HL-60 (cell line): ENCODE measurements at places on chromosomes 5 and 9.

GRCh38 chr9:109297899-109298298 lies 23.0 kb downstream of the EPB41L4B start:
- no peak for DNase-seq

GRCh38 chr5:178389796-178390195 lies 157.2 kb upstream of the PHYKPL start:
- no peak for DNase-seq

- no peak for DNase-seq
These were observed 62.0 kb downstream of the SUSD1 start for GRCh38 chr9:112112941-112113681.

GRCh38 chr5:124457101-124457500 lies 289.3 kb downstream of the ZNF608 start:
- DNase-seq: no peak

DNA sequence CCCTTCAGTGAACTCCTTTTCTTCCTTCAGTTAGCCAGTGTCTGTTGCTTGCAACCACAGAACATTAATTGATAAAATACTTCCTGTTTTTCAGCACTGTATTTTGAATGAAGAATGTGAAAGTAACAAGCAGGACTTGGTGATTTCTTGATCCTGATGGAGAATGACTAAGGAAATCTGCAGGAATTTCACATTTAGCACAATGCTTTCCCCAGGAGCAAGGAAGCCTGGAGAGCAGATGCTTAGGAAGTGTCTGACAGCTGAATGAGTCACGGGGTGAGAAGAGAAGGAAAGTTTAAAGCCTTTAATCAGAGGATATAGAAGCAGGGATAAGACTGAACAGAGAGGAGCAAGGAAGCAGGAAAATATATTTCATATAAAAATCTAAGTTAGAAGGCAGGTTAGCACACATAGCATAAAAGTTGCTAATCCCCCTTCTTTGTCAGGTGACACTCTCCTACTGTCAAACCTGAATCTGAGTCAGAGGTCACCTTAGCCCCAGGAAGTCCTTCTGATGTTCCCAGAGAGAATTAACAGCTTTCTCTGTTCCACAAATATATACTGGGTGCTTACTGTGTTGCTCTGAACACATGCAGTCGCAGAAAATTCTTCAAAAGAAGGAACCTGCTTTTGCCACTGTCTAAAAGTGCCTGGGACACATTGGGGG lies 59.7 kb downstream of the GNA14 start:
- DNase-seq: no peak

GRCh38 chr9:1939466-1939865 lies 75.7 kb upstream of the SMARCA2 start:
- no peak for DNase-seq

GRCh38 chr9:116992865-116993264 lies 305.8 kb downstream of the TRIM32 start:
- no peak for DNase-seq

- DNase-seq: no peak
These were observed 766.1 kb downstream of the IRX1 start for GRCh38 chr5:4361753-4362152.

- DNase-seq: peak; percentile 90
These were observed 151.7 kb upstream of the SMIM23 start for GRCh38 chr5:171633776-171634470.

DNA sequence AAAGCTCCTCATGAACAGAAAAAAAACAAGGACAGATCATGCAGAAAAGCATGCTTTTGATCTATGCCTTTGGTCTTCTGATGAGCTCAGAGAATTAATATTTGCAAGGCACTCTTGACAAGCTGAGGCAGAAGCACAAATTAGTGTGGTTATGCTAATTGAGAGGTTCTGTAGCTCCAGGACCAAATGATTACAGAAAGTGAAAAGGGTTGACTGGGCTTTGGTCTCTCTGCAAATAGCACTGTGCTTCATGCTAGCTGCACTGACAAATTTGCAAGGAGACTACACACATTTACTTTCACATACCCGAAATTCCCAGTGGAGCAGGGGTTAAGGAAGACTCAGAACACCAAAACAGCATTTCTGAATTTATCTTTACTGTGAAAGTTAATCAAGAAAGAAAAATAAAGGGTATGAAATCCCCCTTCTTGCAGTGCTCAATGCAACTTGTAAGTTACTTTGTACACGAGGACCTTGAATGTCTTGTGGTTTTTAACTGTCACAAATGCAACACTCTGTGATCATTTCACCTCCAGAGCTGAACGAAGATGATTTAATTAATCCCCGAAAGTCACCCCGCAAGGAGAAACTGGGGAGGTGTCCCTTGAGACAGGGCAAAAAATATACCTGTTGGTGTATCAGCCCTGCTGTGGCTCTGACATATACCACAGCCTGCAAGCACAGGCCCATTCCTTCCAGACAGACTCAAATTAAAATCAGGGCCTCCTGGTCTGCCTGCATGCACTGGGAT lies 11.9 kb downstream of the RAPGEF1 start:
- no peak for DNase-seq

GRCh38 chr9:126151031-126151685 lies 175.5 kb upstream of the MVB12B start:
- no peak for DNase-seq

DNA sequence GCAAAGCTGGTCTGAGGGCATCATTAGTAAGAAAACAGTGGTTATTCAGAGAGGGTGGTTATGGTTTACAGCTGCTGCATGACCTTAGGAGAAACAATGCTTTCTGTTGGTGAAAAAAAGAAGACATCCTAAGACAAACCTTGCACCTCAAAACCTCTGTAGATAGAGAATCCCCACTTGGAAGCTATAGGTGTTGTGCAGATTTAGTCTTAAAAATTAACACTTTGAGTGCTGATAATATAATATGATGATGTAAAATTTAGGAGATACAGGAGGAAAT lies 1.4 kb upstream of the PTTG1 start:
- no peak for DNase-seq

DNA sequence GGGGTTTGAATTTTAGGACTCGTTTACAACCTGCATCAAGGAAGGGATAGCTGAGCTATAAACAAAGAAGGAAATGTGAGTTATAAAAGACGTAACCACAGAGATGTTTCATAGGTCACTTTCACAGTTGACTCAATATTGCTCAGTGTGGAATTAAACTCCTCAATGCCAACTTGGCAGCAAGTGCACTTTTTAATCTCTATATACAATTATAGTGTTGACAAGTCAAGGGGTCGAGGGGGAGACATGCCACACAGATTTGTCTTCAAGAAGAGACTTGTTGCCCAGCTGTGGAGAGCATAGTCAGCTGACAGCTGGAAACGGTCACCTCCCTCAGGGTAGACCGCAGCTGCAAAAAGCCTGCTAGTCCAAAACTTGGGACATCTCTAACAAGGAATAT lies 163.4 kb upstream of the DMAC1 start:
- no peak for DNase-seq
